ENCODE measurements at places on chromosomes 7 and 10.

DNA sequence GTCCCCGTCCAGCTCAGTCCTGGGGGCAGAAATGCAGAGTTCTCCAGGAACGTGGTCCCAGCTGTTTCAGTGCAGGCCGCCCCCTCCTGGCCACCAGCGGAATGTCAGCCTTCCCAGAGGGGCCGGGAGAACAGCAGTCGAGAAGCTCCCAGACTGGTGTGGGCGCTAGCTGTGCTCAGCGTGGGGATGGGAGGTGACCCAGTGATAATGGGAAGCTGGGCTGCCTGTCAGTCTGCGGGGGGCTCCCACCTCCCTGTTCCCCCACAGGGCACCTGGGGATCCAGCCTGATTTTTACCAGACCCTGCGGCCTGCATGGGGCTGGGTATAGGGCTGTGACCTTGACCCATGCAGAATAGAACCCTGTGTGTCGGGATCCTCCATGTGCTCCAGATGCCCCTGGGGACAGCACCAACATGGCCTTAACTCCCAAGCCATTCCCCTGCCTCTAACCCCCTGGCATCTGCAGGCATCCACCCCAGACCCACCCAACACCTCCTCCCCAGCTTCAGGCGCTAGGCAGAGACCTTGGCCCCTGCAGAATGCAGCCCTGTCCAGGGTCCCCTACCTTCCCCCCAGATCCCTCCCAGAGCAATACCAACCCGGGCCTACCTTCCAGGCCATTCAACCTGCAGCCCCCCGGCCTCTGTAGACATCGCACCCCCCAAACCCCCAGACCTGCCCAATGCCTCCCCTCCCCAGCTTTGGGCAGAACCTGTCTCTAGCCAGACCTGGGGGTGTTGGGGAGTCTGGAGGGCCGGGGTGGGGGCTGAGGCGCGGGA is 880 bp upstream of the ELN start:
- DNase-seq: peak; percentile 21

DNA sequence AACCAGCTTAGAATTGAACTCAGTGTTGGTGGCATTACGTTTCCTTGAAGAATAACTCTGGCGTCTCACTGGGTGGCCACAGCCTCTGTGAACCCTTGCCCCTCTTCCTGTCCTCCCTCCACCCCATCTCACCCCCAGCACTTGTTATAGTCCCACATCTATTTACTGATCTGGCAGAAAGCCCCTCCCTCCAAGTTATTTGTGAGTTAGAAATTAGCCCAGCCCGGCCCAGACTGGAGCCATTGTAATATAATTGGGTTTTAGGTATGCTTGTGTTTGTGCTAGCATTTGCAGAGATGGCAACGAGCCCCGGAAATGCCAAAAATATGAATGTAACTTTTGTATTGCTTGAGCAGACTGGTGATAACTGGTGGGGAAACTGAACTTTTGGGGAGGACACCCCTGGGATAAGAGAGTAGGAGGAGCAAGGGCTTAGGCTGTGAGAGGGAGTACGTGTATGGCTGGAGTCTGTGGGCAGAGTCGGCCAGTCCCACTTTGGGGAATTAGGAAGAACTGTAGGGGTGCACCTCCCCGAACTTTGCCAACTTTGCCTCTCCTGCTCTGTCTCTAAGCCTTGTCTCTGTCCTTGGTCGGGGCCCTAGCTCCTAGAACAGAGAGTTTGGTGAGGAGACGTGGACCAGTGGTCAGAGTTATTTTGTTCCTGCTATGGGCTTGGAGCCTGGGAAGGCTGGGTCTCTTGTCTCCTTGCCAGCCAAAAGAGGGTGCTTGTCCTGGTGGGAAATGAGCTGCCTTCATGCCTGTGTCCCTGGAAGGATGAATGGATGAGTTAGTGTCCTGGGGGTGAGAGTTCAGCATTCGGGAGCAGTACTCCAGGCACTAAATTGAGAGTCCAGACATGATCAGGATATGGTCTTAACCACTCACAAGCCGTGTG is 19.3 kb upstream of the TRIM8 start:
- peak; percentile 37 for DNase-seq

GRCh38 chr10:48237259-48238250 is 36.9 kb downstream of the FRMPD2 start:
- no peak for DNase-seq

DNA sequence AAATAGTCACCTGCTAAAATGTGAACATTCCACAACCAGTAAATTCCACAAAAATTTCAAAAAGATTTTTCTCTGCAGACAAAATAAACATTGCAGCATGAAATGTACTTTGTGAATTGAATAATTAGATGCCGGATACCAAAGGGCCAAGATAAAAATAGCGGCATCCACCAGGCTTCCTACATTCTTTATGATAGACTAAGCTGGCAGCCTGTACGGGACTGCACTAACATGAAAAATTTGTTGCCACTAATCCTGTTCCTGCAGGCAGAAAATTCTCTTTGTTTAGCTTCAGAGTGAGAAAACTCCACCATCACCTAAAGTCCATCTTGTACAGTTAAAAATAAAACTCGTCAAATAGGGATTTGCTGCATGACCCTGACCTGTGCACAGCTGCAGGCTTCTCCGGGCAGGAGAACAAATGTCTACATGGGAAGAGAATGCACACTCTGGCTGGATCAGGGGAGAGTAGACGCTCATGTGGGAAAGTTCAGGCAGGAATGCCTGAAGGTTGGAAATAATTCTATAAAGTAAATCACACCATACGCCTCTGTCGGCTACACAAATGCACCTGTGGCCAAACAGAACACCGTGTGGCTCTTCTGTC is 15.6 kb upstream of the ADO start:
- DNase-seq: no peak

- DNase-seq: no peak
These were observed 47.0 kb downstream of the KCNMA1 start for GRCh38 chr10:77590344-77591237.

DNA sequence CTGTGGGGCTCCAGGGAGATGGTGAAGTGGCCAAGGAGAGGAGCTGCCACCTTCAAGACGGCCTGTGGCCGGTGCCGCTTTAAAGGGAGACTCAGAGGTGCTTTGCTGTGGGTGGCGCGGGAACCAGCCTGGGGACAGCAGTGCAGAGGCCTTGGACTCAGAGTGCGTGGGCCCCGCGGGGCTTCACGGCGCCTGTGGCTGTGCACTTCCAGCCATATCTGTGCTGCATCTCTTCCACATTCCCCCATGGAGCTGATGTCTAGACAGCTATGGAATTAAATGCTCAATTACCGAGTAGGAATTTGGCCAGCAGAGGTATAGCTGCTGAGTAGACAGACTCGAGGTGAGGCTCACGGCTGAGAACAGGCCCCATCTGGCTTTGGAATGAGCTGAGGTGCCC is 41.7 kb downstream of the HTRA1 start:
- no peak for DNase-seq

DNA sequence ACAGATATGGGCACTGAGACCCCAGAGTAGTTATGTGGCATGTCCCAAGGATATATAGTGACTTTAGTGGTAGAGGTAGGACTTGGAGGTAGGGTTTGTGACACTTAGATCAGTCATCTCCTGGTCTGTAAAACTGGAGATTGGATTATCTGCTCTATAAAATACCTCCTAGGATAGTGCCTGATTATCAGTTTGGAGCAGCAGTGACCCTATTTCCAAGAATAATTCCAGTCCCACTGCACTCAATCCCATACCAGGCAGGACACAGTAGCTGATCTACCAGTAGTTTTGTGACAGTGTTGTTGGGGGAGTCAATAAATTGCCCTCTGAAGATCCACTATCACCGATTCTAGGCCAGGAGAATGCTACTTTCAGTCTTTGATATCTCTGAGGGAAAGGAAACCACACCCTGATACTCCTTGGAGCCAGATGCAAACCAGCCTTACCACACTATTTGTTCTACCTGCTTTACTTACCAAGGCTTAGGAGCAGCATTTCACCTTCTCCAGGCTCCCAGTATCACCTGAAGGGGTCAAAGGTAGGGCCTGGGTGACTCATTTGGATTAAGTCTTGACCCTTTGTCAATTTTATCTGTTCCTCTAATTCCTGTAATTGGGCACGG is 30.6 kb downstream of the KMT2E start:
- DNase-seq: peak; percentile 19

DNA sequence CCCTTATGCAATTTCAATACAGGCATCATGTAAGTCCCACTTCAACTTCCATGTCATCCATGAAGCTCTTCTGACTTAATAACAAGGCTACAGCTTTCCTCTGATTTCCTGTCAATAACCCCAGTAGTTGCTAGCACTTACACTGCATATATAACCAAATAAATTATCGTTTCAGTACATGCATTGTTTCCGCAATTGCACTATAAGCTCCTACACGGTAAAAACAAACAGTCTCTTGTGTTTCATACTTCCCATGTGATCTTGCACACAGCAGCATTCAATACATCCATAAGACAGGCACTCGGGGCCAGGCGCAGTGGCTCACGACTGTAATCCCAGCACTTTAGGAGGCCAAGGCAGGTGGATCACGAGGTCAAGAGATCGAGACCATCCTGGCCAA is 41.4 kb downstream of the FBXW4 start:
- no peak for DNase-seq

- DNase-seq: no peak
These were observed 114.8 kb downstream of the TSPAN12 start for GRCh38 chr7:120743128-120743527.

All from mammary epithelial cell (primary cell).